NCI-H2171 treated with DMSO at 0.1 percent for 48 hours (cell line): ENCODE measurements at places on chromosomes 7 and 10.

GRCh38 chr10:113004069-113004618, 54.1 kb downstream of the TCF7L2 start:
- DNase-seq: no peak

- no peak for DNase-seq
Measured at GRCh38 chr7:70618020-70618551, 513.9 kb upstream of the GALNT17 start.

DNA sequence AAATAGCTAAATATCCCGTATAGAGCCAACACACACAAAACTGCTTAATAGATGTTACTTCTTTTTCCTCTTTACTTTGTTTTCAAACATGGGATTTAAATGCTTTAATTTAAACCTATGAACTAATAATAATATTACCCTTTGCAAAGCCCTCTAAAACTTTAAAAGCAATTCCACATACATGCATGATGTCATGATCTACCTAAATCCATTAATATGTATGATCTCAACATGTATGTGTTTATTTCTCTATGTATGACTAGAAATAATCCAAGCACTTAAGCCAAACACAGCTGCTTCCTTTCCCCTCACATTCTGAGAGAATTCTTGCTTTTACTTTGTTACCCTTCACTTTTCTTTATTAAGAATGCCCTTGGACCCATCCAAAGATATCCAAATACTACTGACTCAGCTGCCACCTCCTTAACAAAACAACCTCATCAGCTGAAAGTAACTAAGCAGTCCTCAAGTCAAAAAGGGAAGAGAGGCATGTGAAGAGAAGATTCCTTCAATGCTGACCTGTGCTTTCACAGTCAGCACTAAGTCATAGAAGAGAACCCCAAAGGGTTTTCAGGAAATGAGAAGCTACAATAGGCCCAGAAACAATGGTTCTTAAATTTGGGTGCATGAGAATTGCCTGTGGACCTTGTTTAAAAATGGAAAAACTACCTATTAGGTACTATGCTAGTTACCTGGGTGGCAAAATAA, 266.4 kb upstream of the LRGUK start:
- no peak for DNase-seq

DNA sequence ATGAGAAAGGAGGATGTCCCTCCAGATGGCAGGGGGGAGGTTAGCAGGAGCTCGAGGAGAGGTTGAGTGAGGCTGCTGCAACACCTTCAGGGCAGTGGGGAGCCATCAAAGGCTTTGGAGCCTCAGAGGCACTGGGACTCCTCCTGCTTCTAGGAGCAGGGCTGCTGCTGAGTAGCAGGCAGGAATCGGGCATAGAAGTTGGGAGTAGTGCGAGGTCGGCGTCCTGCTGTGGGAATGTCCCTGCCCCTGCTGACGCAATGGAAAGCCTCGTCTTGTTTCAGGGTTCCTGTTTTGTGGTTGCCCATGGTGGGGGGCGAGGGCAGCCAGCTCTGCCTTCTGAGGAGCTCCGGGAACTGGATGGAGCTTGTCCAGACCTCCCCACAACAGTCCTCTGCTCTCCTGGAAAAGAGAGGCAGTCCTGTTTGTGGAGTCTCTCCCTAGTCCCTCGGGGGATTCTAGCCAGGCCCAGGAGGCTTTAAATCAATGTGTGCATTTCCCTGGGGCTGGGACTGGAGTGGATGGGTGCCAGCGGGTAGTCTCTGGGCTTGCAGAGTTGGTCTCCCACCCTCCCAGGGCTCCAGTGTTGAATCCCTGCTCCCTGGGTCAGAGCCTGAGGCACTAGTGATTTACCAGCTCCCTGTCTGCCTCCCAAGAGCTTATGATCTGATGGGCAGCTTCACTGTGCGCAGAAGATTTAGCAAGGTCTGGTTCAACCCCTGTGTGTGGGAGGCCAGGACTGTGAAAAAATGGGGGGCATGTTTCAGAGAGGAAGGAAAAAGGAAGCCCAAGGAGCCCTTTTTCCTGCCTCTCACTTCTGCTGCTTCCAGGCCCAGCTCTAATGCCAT, 98.7 kb upstream of the PPIF start:
- no peak for DNase-seq

GRCh38 chr10:93222876-93223275, 149.2 kb downstream of the CYP26A1 start:
- no peak for DNase-seq

DNA sequence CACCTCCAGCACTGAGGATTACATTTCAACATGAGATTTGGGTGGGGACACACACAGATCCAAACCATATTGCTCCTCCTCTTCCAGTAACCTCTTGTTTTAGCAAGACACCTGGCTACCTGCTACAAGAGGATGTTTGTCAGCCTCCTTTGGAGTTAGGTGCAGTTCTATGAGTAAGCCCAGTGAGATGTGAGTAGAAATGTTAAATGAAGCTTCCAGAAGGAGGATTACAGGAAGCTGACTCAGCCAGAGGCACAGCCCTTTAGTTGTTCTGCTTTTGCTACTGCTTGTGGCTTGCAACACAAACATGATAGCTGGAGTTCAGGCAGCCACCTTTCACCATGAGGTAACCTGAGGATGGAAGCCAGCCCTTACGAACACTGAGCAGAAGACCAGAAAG, 382.7 kb upstream of the RNF32 start:
- no peak for DNase-seq

DNA sequence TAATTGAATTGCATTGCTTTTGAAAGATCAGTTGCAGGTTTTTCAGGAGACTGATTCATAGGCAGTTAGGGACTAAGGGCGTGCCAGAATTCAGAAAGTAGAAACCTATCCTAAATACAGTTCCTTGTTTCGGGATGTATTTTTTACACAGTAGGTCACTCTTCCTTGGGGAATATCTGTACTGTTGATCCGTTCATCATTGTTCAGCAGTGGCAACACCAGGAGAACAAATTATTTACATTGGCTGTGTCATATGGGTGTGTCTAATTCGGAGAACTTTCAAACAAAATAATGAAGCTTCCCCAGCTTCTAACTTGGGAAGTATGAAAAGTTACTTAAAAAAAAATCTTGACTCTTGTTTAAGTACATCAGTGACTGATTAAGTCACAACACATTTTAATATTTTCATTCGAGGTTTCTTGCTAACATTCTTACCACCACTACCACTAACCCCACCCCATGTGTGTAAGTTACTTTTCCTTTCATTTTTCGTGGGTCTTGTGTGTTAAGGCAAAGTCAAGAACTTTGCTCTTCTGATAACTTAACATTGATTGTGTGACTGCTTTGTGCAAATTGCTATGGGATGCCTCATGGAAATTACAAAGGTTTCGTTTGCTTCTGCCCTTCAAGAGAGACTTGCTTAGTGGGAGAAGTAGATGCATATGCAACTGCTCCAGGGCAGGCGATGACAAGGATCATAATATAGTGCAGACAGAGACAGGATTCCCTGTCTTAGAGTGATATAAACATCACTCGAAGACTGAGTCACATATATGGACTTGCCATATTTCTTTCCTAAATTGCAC, 43.8 kb upstream of the RPA3 start:
- no peak for DNase-seq

GRCh38 chr10:62873866-62874265, 57.7 kb upstream of the EGR2 start:
- DNase-seq: no peak

- peak; percentile 41 for DNase-seq
Measured at GRCh38 chr7:108568801-108569380, 615 bp downstream of the THAP5 start.

DNA sequence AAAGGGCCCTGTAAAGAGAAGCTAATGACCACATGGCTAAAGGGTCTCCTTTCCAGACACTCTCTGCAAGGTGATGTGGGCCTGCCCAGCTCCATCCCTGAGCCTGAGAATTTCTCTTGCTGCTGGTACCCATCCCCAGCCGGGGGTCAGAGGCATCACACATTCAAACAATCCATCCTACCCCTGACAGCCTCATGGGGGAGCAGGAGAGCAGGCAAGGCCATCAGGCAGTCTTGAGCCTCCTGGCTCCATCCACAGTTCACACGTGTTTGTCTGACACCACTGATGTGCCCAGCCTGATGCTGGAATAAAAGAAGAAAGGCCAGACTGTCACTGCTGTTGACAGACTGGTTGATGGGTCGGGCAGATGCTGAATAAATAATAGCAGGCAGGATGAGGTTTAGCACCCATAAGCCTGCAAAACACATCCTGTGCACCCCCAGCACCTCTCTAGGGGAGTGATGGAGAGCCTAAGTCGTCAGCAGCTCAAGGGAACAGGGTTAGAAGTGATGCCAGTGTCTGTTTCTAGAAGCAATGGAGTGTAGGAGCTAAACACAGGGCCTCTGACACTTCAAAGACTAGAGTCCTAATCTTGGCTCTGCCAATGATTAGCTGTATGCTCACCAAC, 43.5 kb downstream of the TLL2 start:
- DNase-seq: peak; percentile 30

DNA sequence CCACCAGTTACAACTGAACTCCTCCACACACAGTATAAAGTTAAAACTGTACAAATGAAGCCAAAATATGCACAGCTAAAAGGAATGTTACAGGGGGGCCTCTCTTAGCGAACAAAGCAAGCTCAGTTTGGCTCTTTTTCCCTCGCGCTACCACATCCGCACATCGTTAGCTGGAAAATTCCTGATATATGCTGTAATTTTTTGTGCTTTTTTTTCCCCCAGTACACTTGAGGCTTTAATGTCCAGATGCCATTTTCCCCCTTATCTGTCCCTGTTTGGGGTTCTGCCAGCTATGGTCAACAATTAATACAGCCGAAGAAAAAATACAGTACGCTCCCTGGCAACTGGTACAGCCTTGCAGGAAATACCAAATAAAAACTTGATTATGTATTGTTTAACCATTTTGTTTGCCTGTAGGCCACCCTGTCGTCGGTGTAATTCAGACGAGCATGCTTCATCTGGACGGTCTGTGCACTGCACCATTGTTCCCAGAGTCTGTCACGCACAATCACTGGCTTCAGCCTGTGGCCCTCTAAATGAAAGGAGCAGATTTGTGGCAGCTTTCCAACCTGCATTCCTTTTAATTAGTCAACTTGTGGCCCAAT, 108.1 kb upstream of the FAM133B start:
- no peak for DNase-seq

DNA sequence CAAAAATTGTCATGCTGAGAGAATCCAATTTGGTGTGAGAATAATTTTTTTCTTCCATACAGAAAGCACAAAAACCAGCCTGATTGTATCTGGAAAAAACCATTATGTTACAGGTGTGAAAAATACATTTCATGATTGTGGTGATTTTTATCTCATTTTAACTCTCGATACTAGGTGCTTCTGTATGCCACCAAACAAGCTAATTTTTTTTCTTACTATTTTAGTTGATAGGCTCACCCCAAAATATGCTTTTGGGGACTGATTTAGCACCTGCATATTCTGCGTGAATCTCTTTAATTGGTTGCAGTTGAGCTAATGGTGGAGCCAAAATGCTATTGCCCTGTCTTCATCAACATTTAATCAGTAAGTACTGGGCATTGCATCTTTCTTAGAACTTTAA, 1.9 kb downstream of the DMTF1 start:
- no peak for DNase-seq

DNA sequence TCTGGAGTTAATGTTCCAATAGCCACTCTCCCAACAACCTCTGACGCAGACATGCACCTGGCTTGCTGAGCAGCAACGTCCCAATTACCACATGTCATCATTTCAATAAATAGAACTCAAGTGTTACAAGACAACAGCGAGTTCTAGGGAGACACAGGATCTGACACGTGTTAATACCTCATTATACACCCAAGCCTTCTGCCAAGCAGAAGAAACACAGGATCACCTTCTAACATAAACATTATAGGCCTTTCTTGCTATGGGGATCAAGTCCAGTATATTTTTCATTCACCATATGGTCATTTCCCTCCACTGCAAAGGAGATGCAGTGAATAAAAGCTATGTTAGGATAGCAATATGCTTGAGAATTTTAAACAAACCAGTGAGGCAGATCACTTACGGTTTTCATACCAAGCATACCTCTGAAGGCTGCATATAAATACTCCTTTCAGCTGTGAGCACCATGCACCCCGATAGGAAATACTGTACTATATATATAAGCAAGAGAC, 74.2 kb downstream of the JAZF1 start:
- peak; percentile 92 for DNase-seq

DNA sequence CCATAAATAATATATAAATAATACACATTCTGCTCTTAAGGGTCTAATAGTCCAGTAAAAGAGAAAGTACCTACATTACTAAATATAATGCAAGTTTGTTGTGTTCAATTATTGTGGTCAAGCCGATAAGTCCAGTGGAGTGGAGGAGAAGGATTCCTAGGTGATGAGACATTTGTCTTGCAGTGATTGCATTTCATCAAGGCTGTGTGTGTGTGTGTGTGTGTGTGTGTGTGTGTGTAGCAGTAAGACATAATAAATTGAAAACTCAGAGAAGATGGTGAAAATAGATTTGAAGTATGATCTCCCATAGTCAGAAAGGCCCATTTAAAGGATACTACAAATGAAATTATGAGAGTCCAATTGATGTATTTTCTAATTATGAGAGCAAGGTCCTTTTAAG, 192.5 kb upstream of the SEMA3C start:
- no peak for DNase-seq

GRCh38 chr7:16071246-16071857, 350.0 kb downstream of the CRPPA start:
- peak; percentile 71 for DNase-seq

DNA sequence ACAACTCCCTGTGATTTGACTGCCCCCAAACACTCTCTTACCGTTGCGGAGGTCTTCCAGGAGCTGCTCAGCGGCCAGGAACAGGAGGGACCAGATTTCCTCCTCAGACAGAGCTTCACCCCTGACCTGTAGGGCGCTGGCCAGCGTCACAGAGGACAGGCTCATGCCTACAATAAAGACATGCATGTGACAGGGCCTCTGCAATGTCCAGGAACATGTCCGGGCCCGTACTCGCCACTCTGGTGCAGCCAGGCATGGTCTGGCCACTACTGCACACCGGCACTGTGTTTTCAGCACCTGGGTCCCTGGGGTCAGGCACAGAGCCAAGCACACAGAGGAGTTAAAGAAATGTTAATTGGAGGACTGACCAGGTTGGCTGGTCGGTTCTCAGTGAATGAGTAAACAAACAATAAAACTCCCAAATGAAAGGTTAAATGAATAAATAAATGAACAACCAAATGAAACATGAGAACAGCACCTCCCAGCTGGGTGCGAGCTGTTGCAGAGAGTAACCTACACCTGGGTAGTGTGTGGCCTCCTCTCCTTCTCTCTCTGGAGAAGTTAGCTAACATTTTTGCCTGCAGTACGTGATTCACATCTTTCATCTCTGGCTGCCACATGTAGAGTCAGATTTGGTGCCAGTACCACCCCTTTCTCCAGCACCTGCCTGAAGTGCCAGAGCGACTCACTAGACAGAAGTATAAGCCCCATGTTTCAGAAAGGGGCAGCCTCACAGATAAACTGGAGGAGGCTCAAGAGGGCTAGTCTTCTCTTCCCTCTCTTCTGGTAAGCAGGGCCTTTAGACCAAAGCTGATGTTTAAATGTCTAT, 22.8 kb downstream of the FRMPD2 start:
- peak; percentile 52 for DNase-seq

- no peak for DNase-seq
Measured at GRCh38 chr10:802506-802905, 113.0 kb upstream of the DIP2C start.

- peak; percentile 59 for DNase-seq
Measured at GRCh38 chr7:2487586-2488271, 11.5 kb upstream of the GRIFIN start.

GRCh38 chr10:13711291-13711690, 124.5 kb downstream of the PRPF18 start:
- DNase-seq: no peak
